ENCODE measurements at places on chromosomes 6 and 20. TPM values are rescaled to one million over a fixed set of nuclear protein-coding genes. Genes with fewer than 3 reads are reported as not detected.

Gene PRPH2
- polyA plus RNA-seq: 2.0 TPM

- H3K27ac ChIP-seq: no peak overlapping the region
- H3K36me3 ChIP-seq: no peaks in the 10 kb centered on the region
- no peaks in the 10 kb centered on the region for H3K4me1 ChIP-seq
- no peak overlapping the region for H3K4me3 ChIP-seq
- no peak for DNase-seq
- no peaks in the 10 kb centered on the region for H3K27me3 ChIP-seq
These were observed 120.2 kb downstream of the MBOAT1 start for GRCh38 chr6:20092071-20092566.

DNA sequence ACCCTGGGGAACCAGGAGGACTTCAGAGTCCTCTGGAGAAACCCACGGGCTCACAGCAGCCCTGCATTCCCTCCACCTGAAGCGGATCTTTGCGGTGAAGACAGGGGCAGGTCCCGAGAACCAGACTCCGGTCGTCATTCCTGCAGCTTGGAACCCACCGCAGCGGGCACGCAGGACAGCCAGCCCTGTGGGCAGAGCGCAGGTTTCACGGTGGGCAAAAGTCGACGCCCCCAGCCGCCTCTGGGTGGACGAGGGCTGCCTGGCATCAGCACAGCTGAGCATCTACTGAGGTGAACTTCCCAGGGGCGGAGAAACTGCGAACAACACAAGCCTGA, 118.3 kb downstream of the PSMB1 start:
- DNase-seq: no peak
- no peak overlapping the region for H3K27ac ChIP-seq
- no peaks in the 10 kb centered on the region for H3K27me3 ChIP-seq
- H3K4me1 ChIP-seq: no peaks in the 10 kb centered on the region
- H3K36me3 ChIP-seq: no peaks in the 10 kb centered on the region

DNA sequence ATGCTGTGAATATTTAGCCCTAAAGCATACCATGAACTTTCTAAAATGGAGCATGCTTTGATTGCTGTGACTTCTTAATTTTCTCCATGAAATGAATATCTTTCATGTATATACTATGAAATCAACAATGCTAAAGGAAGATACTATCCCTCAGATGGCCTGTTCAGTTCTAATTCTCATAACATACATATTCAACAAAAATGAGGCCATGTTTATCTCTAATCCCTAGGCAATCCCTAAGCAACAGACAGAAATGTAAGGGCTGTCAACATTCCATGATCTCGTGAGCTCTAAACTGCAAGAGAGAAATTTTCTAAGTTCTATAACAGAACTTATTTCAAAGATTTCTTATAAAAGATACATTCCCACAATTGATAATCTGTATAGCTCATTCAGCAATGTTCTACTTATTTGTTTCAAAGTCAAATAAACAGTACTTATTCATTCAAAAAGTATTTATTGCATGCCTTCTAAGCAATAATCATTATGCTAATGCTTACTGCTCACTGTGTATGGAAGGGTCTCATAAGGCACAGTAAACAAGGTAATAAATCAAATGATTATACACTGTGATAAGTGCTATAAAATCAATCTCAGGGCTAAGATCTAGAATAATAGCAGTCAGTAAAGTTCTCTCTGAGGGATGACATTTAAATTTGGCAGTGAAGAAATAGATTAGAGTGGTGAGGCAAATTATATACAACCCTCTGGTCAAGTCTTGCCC, 492.9 kb downstream of the PHF3 start:
- no peaks in the 10 kb centered on the region for H3K36me3 ChIP-seq
- H3K4me3 ChIP-seq: no peak overlapping the region
- H3K27me3 ChIP-seq: no peaks in the 10 kb centered on the region
- H3K27ac ChIP-seq: no peak overlapping the region
- DNase-seq: no peak
- H3K4me1 ChIP-seq: no peaks in the 10 kb centered on the region

- no peaks in the 10 kb centered on the region for H3K27me3 ChIP-seq
- H3K4me1 ChIP-seq: peaks cover 7% of the 10 kb centered on the region
- H3K27ac ChIP-seq: no peak overlapping the region
- no peak overlapping the region for H3K4me3 ChIP-seq
These were observed 2.4 kb upstream of the MDGA1 start for GRCh38 chr6:37699887-37700619.

- no peak overlapping the region for H3K4me3 ChIP-seq
- H3K27me3 ChIP-seq: no peaks in the 10 kb centered on the region
- no peak overlapping the region for H3K27ac ChIP-seq
- H3K36me3 ChIP-seq: no peaks in the 10 kb centered on the region
- no peak for DNase-seq
These were observed 134.8 kb upstream of the INSM1 start for GRCh38 chr20:20233041-20233514.

DNA sequence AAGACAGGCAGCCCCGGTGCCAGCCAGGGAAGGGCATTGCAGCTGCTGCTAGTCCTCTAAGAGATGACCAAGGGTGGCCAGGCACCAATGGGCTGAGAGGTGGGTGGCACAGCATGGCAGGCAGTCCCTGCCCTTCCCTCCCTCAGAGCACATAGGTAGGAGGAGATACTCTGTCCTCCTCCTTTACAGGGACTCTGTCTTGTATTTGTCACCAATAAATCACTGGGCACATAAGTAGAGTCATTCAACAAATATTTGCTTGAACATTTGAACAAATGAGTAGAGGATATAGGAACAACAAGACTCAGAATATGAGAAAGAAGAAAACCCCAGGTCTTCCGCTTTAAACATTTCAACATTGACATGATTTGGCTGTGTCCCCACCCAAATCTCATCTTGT, 69.4 kb upstream of the CLDN20 start:
- H3K27ac ChIP-seq: no peak overlapping the region
- H3K4me3 ChIP-seq: no peak overlapping the region
- no peak for DNase-seq
- no peaks in the 10 kb centered on the region for H3K36me3 ChIP-seq
- peaks cover 2% of the 10 kb centered on the region for H3K4me1 ChIP-seq

Gene BPIFB2
- polyA plus RNA-seq: not detected

Gene GPX5
- polyA plus RNA-seq: not detected

DNA sequence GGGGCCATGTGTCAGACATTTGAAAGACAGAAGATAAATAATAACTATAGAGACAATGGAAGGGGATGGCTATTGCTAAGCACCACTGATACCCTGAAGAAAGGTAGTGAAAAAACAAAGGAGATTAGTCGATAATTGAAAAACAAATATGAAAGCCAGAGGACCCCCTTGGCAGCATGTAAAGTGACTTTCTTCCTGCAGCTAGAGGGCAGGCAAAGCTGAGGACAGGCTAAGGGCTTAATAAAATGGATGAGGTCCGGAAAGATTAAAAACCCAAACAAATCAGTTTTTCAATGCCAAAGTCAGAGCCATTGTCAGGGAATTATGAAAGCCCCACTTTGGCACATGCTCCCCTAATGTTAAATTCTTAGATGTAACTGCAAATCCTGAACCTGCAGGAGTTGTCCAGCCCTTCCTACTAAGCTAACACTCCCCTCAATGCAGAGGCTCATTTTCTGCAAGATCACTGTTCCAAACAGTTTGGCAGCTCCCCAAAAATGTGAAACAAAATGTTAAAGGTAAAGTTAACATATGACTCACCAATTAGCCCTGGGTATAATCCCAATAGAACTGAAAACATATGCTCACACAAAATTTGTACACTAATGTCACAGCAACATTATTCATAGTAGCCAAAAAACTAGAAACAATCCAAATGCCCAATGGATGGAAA, 1177.9 kb downstream of the GRIK2 start:
- no peaks in the 10 kb centered on the region for H3K27me3 ChIP-seq
- no peak overlapping the region for H3K4me3 ChIP-seq
- no peak for DNase-seq
- H3K27ac ChIP-seq: no peak overlapping the region
- no peaks in the 10 kb centered on the region for H3K36me3 ChIP-seq

DNA sequence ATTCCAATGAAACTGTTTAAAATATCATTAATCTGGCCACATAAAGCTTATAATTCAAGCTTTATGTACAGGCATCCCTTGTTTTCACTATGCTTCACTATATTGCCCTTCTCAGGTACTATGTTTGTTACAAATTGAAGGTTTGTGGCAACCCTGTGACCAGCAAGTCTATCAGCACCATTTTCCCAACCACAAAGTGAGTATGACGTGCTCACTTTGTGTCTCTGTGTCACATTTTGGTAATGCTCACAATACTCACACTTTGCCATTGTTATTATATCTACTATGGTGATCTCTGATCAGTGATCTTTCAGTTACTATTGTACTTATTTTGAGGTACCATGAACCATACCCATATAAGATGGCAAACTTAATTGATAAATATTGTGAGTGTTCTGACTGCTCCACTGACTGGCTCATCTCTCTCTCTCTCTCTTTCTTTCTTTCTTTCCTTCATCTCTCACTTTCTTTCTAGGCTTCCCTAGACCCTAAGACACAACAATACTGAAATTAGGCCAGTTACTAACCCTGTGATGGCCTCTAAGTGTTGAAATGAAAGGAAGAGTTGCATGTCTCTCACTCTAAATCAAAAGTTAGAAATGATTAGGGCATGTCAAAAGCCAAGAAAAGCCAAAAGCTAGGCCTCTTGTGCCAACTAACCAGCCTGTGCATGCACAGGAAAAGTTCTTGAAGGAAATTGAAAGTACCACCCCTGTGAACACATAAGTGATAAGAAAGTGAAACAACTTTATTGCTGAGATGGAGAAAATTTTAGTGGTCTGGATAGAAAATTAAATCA, 227.9 kb downstream of the BCAS1 start:
- H3K4me1 ChIP-seq: no peaks in the 10 kb centered on the region
- no peaks in the 10 kb centered on the region for H3K27me3 ChIP-seq
- no peaks in the 10 kb centered on the region for H3K36me3 ChIP-seq
- no peak overlapping the region for H3K27ac ChIP-seq
- DNase-seq: no peak
